ENCODE measurements at places on chromosomes 12 and 14.

DNA sequence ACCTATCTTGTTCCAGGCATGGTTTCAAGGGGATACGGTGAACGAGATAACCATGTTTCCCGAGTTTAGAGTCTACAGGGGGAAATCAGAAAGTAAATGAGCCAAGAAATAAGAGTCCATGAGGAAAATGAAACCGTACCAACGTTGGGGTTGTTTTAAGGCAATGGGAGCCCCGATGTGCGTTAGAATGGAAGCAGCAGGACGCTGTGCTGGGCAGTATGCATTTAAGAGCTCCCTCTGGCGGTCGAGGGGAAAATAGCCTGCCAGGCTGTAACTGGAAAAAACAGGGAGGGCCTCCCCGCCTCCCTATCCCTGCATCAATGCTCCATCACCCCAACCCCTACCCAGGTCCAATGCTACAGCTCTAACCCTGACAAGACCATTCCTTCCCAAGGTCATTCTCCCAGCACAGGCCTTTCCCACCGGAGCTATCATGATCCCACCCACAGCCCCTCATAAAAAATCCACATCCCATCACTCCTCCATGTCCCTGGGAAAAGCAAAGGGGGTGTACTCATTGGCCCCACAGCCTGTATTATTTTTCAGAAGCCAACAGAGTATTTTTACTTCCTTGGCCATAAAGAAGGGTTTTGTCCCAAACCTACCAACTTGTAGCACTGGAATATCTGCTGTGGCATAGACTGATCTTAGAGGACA is 226.3 kb upstream of the NOS1 start:
- no peak for DNase-seq

- no peak for DNase-seq
Observed at GRCh38 chr14:37056473-37056872, 115.9 kb downstream of the SLC25A21 start.

DNA sequence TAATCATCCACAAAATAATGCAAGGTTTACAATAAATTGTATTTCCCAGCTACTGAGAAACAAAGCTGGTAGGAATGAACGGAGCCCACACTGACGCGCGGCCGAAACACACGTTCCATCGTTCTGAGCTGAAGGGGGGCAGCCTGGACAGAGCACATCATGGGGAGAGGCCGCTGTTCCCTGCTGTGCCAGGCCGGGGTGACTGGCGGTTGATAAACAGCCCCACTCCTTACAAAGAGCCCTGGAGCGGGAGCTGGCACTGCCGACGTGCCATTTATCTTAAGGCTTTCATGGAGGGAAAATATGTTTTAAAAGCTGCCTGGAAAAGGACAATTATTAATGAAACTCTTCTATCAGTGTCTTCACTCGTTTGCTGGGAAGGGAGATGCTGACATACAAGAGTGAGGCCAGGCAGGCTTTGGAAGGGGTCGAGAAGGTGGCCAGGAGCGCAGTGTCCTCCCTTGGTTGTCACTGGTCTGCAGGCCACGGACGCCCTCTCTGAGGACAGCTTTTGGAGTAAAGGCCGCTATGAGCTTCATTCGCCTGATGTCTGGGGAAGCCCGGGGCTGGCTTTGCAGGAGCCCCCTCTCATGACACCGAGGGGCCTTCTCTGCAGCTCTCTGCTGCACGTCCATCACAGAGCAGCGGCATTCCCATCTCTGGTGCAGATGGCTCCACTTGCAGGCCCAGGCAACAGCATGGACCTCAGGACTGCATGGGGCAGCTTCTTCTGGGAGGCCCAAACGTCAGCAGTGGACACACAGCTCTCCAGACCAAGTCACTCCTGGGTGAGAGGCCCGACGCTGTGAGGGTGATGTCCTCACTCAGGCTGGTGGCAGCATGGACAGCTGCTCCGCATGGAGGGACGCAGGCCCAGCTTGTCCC is 355.3 kb upstream of the SFSWAP start:
- DNase-seq, result no peak

DNA sequence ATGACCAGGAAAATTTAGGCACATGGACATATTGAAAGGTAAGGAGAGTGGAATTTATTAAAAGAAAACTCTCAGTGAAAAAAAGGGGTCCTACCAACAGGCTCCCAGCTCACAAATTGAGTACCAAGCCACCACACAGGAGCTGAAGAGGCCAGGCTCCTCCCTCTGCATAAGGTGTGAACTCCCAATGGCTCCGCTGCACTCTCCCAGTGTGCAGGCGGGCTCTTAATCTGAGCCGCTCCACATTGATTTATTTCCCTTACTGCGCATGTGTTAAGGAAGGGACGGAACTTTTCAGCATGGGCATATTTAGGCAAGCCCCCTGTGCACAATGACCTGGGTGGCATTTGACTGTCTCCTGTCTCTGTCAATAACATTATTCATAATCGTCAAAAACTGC is 68.6 kb upstream of the PLEKHG7 start:
- no peak for DNase-seq

DNA sequence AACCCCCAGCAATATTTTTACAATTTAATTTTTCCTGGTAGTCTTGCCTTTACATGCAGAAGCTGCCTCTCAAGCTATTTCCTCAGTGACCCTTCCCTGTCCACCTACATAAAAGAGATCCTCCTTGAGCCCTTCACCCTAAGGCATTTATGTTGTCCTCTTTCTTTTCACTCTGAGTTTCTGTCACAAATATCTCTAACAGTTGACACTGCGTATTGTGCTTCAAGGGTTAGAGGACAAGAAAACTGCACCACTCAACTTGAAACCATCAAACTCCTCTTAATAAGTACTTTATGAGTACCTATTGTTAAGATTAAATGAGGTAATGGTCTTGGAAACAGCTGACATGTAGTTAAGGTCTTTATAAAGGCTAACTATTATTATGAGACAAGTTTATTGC is 557.7 kb downstream of the TRHDE start:
- no peak for DNase-seq

DNA sequence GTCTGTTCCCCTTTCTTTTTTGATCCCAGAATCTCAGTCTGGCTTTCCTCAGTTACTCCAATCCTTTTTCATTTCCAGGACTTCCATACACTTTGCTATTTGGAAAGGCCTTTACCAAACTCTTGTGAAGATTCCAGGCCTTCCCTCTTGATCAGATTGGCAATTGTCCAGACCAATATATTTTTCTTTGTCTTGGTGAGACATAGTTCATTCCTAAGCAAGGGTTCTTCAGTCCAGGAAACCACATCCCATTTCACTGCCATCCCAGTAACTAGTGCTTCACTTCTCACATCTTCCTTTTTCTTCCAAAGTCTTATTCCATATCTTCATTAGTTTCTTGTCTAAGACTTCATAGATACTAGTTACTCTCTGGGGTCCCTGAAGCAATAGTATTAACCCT is 2.1 kb upstream of the PTPRQ start:
- no peak for DNase-seq

DNA sequence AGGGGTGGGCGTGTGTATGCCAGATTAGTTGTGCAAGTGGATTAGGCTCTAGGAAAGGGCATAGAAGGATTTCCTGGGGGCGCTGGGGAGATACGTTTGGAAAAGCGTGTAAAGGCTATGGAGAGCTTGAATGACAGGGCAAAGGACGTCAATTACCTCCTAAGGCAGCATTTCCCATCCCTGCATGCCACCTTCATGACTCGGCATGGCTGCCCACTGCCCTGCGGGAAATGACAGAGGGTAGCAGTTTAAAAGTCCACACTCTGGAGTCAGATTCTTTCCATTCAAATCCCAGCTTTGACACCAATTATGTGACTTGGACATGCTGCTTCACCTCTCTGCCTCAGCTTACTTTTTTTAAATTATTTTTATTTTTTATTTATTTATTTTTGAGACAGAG is 14.8 kb upstream of the TMEM229B start:
- DNase-seq, result no peak

GRCh38 chr12:122894193-122895121 is 1.5 kb downstream of the VPS37B start:
- DNase-seq, result no peak

- DNase-seq, result no peak
Observed at GRCh38 chr12:6370994-6371754, 4.2 kb downstream of the SCNN1A start.

DNA sequence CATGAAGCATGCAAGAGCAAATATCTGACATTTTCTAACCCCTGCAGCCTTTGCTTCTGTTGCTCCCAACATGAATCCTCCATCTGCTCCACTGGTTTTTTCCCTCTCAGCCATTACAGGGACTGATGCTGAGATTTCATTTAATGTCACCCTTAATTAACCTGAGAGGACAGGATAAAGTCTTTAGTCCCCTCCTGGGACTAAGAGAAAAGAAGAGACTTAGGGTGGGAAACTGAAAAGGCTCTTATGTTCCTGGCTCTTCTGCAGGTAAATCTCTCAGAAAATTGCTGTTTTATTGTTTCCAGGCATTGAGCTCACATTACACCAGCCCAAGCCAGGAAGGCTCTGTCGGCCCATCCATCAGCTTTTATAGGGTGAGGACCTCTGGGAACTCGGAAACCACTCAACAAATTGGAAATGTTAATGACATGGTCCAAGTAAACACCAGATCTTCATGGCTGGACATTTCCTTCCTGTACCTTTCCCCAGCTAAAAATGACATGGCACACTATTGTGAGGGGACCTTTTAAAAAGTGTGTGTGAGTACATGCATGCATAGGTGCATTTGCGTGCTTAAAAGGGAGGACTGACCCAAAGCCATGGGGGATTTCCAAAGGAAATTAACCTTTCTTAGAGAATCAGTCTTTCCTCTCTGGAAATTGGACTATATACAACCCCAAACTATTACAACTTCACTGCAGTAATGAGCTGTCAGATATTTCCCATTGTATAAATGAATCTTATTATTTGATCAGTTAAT is 408.1 kb upstream of the TMTC1 start:
- DNase-seq, result no peak

DNA sequence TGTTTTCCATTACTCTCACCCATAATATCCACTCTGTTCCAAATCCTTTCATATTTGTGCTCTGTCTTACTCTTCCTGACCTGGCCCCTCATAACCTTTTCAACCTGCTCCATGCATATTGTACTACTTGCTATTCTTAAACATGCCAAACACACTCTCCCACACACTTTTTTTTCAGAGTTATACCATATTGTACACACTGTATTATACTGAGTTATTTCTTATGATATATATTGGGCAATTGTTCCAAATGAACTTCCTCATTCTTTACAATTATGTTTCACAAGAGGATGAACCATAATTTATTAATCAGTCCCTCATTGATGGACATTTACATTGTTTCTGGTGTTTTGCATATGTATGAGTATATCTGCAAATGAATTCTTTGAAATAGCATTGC is 18.5 kb downstream of the ATL1 start:
- DNase-seq, result no peak

DNA sequence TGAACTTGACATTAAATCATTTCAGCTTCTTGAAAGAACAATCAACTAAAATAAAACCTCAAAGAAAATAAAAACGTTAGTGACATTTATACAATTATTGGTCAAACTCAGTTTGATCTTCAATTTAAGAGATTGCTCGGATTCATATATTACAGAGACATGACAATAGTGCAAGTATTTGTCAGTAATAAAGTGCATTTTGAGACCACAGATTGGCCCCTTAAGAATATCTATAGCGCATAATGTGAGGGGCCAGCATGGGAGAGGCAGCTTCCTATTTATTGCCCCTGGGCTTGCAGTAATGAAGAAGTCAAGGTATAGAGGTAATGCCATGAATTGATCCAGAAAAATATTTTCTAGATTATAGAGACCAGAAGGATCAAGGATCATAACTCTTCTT is 552.3 kb downstream of the VRK1 start:
- DNase-seq, result no peak

DNA sequence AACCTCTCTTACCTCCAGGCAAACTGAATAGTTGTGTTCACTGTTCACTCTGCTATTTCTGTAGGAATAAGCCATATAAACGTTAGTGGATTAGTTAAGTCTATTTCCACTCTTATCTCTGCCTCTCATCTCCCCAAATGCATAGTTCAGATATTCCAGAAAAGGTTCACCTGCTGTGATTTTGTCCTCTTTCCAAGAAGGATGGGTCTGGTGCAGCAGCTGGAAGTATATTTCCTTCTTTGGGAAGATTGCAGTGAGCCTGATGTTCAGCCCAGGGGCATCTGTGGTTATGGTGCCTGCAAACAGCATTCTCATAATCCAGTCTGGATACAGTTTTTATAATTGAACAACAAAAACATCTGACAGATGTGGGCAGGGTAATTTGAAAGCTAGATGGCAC is 97.7 kb downstream of the TPH2 start:
- no peak for DNase-seq

DNA sequence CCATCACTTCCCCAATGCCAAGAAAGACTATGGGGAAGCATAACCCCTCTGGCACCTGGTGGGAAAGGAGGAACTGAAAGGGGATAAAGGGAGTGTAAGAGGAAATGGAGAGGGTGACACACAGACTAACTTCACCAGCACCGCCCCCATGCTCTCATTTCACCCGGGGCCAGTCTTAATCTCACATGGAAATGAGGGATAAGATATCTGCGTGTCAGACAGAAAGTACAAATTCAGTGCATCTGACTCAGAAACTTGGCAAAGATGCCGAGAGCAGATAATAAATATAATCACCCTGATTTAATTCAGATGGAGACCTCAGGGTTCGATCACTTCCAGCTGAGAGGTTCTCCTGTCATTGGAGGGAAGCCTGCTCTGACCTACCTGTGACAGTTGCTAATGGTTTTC is 191.6 kb downstream of the DUSP6 start:
- DNase-seq, result peak; percentile 59

GRCh38 chr14:98408024-98408555 is 863.9 kb downstream of the BCL11B start:
- DNase-seq, result no peak

DNA sequence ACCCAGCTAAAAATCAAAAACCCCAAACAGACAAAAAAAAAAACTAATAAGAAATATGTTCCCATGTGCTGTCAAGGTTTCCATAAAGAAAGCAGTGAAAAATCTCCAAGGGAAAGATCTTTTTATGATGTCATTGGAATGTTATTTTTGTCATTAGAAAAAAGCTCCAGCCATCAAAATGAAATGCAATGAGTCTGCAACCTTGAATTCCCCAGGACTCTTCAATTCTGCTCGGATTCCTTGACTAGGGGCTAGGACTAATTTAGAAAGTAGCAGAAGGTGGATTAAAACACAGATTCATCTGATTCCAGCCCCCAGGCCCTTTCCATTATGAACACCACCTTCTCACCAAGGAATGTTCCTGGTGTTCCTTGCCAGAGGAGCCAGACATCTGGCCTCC is 6.0 kb upstream of the PCNX1 start:
- no peak for DNase-seq

GRCh38 chr12:77025782-77026314 is 39.5 kb downstream of the E2F7 start:
- no peak for DNase-seq
